ENCODE measurements at places on chromosomes 1 and 21.

GRCh38 chr1:227561241-227561907, 2.0 kb upstream of the ZNF678 start:
- DNase-seq, result no peak

DNA sequence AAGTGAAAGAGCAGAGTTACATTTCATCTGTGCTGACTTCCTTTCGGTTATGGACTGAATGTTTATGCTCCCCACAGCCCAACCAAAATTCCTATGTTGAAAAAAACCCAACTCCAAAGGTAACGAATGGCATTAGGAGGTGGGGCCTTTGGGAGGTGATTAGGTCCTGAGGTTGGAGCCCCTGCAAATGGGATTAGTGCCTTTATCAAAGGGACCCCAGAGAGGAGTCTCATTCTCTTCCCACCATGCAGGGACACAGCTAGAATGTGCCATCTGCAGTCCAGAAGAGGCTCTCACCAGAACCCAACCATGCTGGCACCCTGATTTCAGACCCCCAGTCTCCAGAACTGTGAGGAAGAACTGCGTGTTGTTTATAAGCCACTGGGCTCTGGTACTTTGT, 199.3 kb downstream of the TOMM20 start:
- no peak for DNase-seq

- no peak for DNase-seq
Measured at GRCh38 chr1:110091381-110091780, 20.9 kb upstream of the UBL4B start.

GRCh38 chr1:7479571-7479970, 291.5 kb upstream of the VAMP3 start:
- no peak for DNase-seq

DNA sequence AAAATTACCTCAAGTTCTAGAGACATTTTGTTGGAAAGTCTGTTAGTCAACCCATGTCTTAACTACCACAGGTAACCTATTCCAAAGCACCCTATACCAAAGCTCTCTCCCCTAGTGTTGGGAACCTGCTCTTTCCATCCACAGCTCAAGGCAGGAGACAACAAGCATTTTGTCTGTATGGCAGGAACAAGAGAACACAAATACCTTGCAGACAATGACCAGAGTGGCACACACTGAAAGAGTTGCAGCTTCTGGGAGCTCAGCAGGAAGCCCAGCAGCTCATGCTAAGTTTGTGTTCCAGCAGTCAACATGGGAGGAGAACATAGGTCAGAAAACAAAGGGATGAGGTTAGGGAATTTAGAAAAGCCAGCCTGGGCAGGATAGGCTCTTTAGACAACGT, 300.8 kb downstream of the HHIPL2 start:
- no peak for DNase-seq

DNA sequence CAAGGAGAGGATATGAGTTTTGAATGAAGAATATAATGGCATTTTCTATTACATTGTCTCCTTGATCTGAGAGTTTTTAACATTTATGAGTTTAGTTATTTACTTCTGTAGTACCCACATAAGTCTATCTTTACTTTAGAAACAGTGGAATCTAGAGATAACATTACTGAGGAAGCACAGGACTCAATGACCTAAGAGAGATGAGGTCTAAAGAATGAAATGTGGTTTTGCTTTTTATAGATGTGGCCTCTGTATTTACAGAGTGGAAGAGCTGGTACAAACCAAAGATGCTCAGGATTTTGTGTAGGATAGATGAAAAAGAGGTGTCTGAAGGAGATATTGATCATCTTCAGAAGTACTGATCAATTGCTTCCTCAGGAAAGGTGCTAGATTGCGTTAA, 177.3 kb downstream of the KCTD3 start:
- no peak for DNase-seq

GRCh38 chr1:224217655-224218623, 34.9 kb downstream of the DEGS1 start:
- no peak for DNase-seq

- no peak for DNase-seq
Measured at GRCh38 chr1:230191079-230191804, 124.2 kb downstream of the GALNT2 start.

- DNase-seq, result no peak
Measured at GRCh38 chr1:1341549-1342021, 7.6 kb downstream of the DVL1 start.

- no peak for DNase-seq
Measured at GRCh38 chr1:233217832-233218231, 77.7 kb downstream of the PCNX2 start.
